Fibroblast of skin of left biceps (primary cell): ENCODE measurements at places on chromosomes 1 and 21.
A peak's percentile ranks its signal among the peaks of the same experiment; 100 is the strongest.

DNA sequence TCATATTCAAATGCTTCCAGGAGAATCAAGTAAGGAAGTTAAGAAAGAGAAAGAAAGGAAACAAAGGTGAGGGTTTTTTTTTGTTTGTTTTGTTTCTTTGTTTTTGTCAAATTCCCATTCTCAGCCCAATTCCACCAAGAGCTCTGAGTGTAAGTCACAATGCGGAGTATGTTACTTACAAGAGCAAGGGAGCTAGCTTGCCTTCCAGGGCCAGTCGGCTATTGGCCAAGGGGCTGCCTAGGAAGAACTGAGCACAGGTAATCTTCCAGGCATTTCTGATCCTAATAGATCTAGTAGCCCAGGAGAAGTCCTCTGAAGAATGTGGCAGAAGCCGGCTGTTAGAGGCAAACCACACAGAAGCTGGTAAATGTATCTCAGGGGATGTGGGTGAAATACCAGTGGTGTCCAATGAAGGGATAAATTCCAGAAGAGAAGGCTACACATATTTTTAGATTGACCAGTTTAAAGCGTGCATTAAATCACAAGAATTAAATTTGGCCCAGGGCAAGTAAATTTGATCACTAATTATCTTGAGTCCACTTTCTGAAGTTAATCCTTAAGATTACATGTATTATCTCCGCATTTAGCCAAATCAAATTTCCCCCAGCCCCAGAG, 239.6 kb upstream of the ADAMTS5 start:
- DNase-seq = no peak

DNA sequence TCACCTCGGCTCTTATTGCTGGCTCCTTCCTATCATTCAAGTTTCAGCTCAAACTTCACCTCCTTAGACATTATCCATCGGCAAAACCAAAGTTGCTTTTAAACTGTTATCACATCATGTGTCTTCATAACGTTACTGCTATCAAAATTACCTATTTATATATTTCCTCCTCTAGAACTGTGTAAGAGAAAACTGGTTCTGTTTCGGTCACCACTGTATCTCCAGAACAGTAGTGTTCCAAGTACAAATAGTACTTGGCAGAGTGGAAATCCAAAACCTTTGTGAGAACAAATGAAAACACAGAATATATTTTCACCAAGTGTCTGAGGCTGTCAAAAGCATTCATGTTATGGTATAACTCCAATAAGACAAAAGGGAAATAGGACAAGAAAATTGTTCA, 9.1 kb downstream of the ZRANB2 start:
- no peak for DNase-seq

GRCh38 chr1:32782086-32782485, 35.1 kb downstream of the YARS1 start:
- no peak for DNase-seq

GRCh38 chr1:196209983-196210382, 398.3 kb downstream of the KCNT2 start:
- peak; percentile 58 for DNase-seq

DNA sequence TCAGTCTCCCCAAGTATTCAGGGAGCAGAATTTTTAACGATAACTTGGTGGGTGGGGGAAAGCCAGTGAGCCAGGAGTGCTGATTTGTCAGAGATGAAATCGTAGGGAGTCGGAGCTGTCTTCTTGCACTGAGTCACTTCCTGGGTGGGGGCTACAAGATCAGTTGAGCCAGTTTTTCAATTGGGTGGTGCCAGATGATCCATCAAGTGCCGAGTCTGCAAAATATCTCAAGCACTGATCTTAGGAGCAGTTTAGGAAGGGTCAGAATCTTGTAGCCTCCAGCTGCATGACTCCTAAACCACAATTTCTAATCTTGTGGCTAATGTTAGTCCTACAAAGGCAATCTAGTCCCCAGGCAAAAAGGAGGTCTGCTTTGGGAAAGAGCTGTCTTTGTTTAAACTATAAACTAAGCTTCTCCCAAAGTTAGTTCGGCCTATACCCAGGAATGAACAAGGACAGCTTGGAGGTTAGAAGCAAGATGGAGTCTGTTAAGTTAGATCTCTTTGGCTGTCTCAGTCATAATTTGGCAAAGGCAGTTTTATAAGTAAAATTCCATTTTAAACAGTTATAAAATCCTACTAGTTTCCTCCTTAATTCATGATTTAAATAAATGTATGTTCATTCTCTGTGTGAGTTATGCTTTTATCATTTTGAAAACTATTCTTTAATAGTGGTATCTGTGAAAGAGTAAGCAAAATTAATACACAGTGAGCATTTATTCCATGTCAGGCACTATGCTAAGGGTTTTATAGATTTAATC, 51.7 kb downstream of the SLC16A1 start:
- peak; percentile 23 for DNase-seq

DNA sequence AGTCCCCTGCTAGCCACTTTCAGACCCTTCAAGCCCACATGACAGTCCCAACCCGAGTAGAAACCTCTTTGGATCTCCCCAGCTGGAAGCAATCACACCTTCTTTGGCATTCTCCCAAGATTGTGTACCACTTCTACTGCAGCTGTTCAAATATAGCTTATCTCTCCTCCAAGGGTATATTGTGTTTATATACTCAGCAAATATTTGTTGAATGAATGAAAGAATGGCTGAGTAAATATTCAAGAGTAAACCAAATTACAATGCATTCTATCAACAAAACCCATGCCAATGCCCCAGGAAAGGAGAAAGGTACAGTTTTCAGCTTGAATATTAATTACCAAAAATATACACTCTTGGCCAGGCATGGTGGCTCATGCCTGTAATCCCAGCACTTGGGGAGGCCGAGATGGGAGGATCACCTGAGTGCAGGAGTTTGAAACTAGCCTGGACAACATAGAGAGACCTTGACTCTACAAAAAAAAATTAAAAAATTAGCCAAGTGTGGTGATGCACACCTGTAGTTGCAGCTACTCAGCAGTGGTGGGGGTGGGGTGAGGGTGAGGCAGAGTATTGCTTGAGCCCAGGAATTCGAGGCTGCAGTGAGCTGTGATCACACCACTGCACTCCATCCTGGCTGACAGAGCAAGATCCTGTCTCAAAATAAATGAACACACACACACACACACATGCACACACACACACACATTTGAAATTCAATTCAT, 68.5 kb downstream of the NIBAN1 start:
- no peak for DNase-seq

GRCh38 chr1:2544875-2545640, 11.1 kb upstream of the TNFRSF14 start:
- no peak for DNase-seq

DNA sequence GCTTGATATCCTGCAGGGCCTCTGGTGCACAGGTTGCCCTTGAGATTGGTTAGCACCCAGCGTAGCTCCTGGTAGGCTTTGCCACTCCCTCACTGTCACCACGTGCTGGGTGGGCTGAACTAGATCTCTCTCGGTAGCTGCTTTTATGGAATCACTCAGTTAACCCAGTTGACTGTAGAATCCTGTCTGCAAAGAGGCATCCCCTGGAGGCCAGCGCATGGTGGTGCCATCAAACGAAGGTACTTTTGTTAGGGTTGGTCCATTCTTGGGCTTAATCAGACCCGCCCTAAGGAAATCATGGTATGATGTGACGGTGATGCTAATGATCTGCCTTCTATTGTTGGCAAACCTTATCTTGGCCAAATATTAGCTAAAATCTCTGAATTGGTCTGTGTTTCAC, 153.4 kb downstream of the GALNT2 start:
- no peak for DNase-seq

GRCh38 chr1:58608945-58609344, 31.9 kb upstream of the TACSTD2 start:
- no peak for DNase-seq

GRCh38 chr1:201420608-201421002, 925 bp downstream of the TNNI1 start:
- DNase-seq = no peak

DNA sequence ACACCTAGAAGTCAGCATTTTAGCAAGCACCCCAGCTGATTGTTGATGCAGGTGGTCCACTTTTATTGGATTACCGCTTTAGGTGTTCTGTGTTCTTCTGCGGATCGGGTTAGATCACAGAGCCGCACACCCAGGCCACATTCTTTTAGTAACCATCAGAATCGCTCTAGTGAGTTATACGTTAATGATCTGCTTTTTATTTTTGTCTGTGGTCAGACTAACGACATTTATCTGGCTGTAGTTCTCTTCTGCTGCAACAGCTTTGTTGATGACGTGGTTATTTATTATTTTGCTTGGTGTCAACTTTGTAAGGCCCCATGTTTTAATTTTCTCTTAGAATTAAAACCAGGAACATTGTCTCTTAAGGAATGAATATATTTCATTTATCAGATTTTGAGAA, 18.2 kb downstream of the SCCPDH start:
- DNase-seq = no peak
